Activated T-cell treated with anti-CD3 and anti-CD28 coated beads, Interleukin-2, amount 50 U/mL, for 4 hours (primary cell): ENCODE measurements at places on chromosomes 1 and 21. TPM values are rescaled to one million over a fixed set of nuclear protein-coding genes. Genes with fewer than 3 reads are reported as not detected.

- no peak for DNase-seq
These were observed 152.3 kb downstream of the FCRL5 start for GRCh38 chr1:157399984-157400382.

- no peak for DNase-seq
These were observed 37.5 kb upstream of the WLS start for GRCh38 chr1:68269637-68270430.

DNA sequence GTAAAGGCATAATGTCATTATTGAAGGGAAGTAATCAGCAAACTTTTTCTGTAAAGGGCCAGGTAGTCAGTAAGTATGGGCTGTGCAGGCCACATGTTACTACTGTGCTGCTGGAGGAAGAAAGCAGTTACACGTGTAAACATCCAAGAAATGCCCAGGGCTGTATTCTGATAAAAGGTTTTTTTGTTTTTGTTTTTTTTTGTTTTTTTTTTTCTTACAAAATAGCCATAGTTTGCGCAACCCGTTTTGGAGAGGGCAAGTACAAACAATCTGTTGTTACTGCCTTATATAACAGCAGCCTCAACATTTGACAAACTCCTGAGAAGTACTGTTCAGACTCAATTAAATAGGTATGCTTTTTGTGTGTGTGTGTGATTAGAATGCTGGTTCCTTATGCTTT, 26.7 kb upstream of the MTMR11 start:
- no peak for DNase-seq

GRCh38 chr1:113190930-113191329, 117.9 kb downstream of the LRIG2 start:
- DNase-seq = no peak

NUP210L gene
- 0.08 TPM for total RNA-seq

- DNase-seq = no peak
These were observed 590 bp upstream of the TACSTD2 start for GRCh38 chr1:58577654-58578030.

DNA sequence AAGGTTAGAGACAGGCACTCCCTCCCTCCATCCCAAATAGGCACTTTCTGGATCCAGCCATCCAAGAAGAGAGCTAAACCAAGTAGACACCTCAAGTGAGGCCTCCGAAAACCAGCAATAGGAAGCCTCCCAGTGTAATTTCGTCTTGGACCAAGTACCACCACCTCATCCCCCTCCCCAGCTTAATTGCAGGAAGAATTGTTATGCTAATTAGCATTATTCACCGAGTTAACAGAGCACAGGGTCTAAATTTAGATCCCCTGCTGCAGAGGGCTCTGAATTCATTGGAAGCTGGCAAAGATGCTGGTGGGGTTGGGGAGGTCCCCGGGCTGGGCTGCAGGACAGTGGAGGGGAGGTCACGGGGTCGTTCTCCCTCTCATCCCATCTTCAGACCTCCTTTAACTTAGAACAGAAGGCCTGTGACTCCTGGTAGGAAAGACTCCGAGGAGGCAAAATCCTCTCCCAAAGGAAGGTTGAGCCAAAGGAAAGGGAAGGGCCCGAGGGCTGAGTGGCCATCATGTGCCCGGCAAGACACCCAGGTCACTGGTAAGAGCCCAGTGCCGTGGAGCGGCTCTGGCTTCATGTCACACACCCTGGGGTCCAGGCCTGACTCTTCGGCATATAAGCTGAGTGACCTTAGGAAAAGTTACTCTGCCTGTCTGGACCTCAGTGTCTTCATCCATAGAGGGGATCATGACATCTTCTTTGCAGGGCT, 209.2 kb upstream of the GRIK3 start:
- no peak for DNase-seq

GART gene
- total RNA-seq = 244 TPM

DNA sequence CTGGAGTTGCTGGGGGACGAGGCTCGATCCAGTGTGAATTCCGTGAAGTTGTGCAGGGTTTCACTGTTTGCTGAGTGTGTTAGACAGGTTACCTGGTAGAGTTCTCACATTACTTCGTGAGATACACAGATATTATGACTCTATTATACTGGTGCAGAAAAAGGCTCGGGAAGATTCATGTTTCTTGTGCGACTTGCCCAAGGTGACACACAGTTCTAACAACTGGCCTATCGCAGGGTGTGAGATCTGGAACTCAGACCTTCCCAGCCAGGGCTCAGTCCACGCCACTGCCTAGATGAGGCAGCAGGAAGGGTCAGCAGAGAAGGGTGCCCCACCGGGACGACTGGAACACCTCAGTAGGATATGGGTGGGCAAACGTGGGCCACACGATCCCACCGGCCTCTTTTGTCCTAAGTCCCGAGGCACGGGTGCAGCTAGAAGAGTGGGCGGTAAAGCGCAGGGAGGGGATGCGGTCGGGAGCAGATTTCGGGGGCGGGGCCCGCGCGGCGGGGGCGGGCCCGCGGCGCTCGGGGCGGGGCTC, 296 bp upstream of the RNPEP start:
- DNase-seq = peak; percentile 65

DNA sequence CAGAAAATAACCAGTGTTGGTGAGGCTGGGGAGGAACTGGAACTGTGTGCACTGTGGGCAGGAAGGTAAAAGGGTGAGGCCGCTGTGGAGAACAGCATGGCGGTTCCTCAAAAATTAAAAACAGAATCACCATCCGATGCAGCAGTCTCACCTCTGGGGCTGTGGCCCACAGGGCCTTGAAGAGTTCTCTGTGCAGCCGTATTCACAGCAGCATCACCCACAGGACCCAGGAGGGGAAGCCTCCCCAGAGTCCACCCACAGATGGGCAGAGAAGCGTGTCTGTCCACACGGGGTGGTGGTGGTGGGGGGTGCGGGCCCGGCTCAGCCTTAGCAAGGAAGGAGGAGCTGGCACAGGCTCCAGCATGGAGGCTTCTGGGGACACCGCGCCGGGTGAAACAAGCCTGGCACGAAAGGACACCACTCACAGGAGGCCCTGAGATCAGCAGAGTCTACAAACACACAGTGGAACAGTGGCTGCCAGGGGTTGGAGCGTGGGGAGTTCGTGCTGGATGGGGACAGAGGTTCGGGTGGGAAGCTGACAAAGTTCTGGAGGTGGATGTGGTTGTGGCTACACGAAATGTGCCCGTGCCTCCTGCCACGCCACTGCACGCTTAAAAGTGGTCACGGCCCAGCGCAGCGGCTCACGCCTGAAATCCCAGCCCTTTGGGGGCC, 11.5 kb downstream of the MORN1 start:
- no peak for DNase-seq

DNA sequence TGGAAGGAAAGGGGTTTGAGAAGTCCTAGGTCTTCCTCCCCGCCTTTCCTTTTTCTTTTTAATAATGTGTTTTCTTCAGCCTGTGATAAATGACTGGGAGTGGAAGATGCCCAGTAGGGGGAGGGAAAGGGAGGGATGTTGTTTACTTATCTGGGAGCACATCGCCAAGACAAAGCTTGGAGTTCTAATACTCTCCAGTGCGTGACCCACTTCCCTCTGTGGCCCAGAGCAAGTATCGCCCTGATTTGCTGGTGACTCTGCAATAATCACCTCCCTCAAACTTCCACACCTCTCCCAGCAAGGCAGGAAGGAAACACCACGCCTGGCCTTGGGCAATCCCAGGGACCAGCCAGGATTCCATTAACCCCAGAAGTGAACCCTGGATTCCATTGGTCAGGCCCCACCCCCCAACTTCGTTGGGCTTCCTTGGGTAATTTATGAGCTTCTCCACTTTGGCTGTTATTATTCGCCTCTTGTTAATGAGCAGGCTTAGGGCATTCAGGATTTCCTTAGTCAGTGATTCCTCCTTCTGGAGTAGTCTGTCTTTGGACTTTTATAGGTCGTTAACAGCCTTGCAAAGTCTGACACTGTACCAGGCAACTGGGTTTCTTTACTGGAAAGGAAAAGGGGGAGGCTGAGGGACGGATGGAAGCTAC, 24.3 kb upstream of the GRHL3 start:
- DNase-seq = no peak

- DNase-seq = no peak
These were observed 14.2 kb upstream of the KANK4 start for GRCh38 chr1:62333441-62333840.

DNA sequence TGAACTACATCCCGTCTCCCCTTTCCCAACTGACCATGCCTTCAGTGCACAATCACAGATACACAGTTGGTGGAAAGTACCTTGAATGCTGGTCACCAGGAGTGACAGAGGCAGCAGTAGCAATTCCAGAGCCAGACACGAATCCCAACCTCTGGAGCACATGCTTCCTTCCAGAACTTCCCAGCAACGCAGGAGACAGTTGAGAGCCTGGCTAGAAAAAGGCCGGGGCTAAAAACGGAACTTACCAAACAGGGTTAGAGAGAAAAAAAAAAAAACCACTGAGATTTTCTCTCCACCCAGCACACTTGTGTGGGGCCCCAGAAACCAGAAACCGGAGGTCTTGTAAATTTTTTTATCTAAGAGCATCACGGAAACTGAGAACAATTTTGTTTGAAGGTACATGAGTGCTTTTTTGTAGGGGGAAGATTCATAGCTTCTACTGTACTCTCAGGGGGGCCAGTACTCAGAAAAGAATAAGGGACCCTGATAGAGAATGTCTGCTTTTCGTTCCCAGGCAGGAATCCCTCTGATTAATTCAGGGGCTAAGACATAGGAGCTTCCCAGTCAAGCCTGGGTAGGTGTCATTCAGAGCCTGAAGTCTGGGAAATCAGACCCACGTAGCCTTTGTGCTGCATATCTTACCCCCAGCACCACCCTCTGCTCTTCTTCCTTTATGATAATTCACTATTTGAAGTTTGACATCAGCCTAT, at the start of gene CD48:
CD48 (minus strand) TSS at position 221 of the 710 bp plus-strand sequence; CDS start at position 162, 59 bp downstream.
- DNase-seq = peak; percentile 34

DNA sequence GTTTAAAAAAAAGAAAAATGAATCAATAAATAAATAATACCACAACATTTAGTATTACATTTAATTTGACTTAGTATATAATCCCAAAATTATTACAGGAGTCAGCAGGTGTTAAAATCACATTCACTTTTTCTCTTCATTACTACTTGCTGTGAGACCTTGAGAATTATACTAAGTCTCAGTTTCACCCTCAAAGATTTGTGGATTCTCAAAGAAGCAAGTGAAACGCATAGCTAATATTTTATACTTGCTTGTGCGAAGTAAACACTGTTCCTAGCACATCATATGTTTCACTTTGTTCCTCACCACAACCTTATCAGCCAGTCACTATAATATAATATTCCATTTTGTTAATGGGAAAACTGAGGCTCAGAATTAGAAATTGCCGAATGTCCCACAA, 4.0 kb downstream of the CLCA1 start:
- DNase-seq = no peak

HPDL gene
- total RNA-seq = 32.9 TPM

TRMT1L gene
- total RNA-seq = 16.8 TPM

DNA sequence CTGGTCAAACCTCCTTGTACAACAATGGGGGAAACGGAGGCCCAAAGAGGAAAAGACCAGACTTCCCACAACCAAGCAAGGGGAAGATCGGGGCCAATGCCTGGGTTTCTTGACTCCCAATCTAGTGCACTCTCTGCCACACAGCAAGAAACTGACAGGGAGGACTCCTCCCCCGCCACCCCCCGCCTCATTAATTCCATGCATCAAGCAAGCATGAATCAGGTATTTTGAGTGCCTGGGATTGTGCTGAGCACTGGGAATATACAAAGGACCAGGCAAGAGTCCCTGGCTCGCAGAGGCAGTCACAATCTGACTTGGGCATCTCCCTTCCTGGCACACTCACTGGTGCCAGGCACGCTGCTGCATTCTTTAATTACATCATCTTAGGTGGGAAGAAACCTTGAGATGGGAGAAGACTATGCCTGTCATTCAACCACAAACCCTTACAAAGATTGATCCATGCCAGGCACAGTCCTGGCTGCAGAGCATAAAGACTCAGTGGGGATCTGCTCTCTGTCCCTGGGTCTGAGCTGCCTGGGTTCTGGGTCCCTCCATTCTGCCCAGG, 4.4 kb upstream of the KCNC4 start:
- no peak for DNase-seq

GRCh38 chr1:84849357-84849975, 43.5 kb downstream of the LPAR3 start:
- no peak for DNase-seq

TMPRSS2 gene
- 0.24 TPM for total RNA-seq

DNA sequence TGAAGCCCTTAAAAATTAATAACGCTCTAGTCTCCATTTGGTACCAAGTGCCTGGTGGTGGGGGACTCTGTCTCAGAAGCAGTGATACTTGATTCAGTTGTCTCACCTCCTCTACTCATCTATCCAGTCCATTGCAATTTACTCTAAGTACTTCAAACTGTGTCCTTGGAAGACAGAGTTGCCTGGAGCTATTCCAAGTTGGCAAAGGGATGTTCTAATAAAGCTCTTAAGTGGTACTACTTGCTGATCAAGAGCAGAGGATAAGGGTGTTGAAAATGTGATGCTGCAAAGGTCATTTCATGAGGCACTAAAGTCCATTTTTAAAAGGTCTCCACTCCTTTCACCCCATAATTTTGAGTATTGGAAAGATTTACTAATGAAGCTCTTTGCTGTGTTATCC, 142.2 kb downstream of the NFIA start:
- no peak for DNase-seq

GRCh38 chr1:109740615-109741373, at the start of gene GSTM3:
TSS of gene GSTM3 (minus strand) at chr1:109741038. CDS start at chr1:109740287, 751 bp downstream.
- no peak for DNase-seq

ATP8B2 gene
- total RNA-seq = 73.4 TPM

DNA sequence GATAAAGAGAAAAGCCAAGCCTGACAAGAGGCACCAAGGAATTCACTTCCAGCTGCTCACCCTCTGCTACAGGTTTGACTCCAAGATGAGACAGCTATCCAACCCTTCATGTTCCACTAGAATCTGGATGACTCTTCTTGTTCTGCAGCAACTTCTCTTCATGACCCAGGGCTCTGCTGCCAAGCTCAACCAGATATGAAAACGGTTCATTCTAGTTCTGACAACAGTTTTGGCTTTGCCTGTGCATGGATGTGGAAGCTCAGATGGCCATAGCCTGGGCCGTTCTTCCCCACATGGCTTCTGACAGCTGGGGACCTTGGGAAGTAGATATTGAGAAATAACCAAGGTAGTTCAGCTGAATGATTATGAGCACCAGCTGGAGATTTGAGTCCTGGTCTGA, 13.7 kb downstream of the PI4KB start:
- no peak for DNase-seq

DNA sequence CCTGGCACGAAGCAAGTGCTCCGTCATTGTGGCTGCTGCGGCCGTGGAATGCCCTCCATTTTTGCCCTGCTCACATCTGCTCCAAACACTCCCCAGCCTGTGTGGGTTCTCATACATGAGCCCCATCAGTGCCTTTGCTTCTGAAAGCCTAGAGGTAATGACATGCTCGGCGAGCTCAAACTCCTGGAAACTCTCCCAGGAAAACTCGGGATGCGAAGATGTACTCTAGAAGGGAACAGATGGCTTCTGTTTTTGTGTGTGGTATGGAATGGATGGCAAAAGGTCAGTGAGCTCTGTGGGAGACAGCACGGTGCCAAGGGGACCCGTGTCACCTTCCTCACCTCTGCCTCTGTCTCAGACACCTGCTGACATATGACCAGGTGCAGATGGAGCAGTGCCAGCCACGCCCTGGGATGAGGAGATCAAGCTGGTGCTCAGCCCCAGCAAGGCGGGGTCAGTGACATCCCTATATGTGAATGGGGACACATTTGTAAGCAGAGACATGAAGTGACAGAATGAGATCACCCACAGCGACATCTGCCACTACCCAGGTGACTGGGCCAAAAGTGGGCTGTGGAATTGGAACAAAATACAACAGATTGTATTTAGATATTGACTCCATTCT, 84.1 kb upstream of the COX20 start:
- DNase-seq = no peak
